CD14-positive monocyte (primary cell): ENCODE measurements at places on chromosomes 13 and 19.

GRCh38 chr13:73519396-73520116 lies 460.8 kb downstream of the KLF5 start:
- DNase-seq, result no peak

GRCh38 chr13:104460554-104460953 lies 1394.3 kb upstream of the SLC10A2 start:
- DNase-seq, result no peak

GRCh38 chr13:75581874-75582640 lies 32.5 kb downstream of the UCHL3 start:
- DNase-seq, result no peak

GRCh38 chr19:53772943-53773342 lies 51.2 kb downstream of the NLRP12 start:
- peak; percentile 57 for DNase-seq

DNA sequence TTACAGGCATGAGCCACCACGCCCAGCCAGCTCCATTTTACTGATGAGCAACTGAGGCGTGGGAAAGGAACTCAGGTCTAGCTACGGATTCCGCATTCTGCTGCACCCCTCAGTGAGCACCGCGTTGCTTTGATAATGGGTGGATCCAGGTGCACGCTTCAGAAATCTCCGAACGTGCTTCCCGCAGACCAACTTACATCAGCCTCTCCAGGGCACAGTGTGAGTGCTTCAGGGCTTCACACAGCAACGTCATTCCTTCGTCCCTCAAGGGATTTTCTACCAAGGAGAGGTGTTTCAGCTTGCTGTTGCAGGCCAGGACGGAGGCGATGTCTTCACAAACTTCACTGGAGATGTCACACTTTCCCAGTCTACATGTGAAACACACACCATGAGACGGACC lies 21.7 kb downstream of the NLRP9 start:
- no peak for DNase-seq

GRCh38 chr19:53892981-53893325 lies 11.0 kb downstream of the PRKCG start:
- no peak for DNase-seq

- no peak for DNase-seq
Measured at GRCh38 chr13:31131470-31131961, 30.2 kb downstream of the HSPH1 start.

- DNase-seq, result no peak
Measured at GRCh38 chr13:48401480-48401879, 11.4 kb downstream of the LPAR6 start.

GRCh38 chr13:40613192-40613818 lies 53.1 kb downstream of the FOXO1 start:
- DNase-seq, result peak; percentile 36

DNA sequence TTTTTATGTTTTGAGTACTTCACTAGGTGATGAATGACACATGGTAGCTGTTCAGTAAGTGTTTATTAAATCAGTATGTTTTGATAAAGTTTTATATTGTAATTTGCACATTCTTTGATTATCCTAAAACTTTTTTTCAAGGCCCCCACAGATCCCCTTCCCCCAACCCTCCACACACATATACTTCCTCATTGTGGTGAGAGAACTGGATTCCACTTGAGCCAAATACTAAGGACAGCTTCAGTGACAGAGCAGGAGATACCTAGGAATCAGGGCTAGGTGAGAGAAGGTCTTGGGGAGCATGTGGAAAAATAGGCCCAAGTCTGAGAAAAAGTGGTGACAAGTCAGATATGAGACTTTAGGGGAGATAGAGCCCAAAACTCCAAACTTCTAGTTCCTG lies 174.6 kb downstream of the TDRD3 start:
- DNase-seq, result no peak

DNA sequence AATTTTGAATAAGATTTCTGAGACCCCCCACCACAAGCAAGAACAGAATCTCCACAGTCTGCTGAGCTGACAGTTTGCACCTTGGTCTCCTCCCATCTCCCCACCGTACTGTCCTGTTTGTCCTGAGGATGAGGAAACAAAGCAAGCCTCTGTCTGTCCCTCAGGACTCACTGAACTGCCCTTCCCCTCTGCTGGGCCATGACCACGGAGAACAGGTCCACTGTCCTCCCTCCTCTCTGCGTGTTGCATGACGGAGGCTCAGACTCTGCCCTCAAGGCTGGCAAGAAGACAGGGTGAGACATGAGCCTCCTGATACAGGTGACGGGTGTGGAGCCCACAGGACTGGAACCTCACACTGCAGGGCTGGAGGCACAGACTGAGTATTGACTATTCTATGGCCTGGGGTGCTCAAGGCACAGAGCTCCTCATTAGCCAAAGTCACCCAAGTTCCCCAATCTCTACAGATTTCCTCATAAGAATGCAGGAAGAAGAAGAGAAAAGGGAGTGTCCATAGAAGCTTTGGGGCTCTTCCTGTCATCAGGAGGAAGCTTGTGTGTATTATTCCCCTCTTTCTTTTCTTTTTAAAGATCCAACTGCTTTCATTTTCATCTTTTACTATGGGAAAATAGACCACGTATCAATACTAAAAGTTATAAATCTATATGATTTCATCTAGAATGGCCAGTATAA lies 22.4 kb upstream of the RGCC start:
- DNase-seq, result no peak

DNA sequence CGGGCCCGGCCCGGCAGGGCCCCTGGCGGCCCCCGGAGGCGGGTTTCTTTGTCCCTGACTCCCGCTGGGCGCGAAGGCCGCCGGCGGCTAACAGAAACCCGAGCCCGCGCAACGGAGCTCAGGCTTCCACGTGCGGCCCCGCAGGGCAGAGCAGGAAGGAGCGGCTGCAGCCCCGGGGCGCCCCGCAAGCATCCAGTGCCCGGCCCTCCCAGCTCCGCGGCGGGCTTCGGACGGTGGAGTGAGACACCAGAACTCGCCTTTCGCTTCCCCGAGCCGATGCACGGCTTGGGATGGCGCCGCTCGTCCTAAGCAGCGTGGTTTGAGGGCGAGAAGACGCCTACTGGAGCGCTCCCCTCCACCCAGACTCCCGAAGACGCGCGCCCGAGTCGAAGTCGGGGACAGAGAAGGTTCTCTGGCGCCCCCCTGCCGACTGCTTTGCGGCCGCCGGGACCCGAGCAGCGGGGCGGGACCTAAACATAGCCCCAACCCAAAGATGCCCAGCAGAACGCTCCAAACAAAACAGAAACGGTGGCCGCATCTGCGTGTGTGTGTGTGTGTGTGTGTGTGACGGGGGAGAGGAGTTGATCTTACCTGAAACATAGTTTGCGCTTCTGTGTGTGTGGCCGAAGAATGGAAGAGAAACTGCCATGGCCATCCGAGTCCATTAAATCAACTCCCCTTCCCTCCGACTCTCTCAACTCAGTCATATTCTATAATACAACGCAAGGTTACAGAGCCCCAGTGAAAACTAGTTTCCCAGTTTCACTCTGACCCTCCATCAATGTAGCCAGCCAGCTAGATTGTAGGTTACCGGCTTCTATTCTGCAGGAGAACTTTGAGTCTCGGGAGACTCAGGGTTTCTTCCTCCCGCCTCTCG lies 629 bp upstream of the FGF9 start:
- DNase-seq, result no peak

GRCh38 chr13:40422588-40423235 lies 243.7 kb downstream of the FOXO1 start:
- no peak for DNase-seq

DNA sequence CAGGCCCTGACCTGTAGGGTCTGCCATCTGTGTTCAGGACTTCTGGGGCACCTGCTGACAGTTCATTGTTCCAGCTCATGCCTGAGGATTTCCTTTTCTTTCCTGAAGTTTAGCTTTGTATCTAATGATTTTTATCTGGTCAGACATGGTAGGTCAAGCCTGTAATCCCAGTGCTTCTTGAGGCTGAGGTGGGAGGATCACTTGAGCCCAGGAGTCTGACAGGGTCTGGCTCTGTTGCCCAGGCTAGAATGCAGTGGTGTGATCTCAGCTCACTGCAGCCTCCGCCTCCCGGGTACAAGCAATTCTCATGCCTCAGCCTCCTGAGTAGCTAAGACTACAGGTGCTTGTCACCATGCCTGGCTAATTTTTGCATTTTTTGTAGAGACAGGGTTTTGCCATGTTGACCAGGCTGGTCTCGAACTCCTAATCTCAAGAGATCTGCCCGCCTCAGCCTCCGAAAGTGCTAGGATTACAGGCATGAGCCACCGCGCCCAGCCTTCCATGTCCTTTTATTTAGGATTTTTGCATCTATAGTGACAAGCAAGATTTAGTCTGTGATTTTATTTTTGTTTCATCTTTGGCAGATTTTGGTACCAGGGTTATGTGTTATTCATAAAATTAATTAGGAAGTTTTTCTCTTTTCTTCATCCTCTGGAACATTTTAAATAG lies 33.2 kb downstream of the CHST8 start:
- DNase-seq, result no peak

- DNase-seq, result no peak
Measured at GRCh38 chr19:19520989-19521388, 5.0 kb downstream of the NDUFA13 start.

DNA sequence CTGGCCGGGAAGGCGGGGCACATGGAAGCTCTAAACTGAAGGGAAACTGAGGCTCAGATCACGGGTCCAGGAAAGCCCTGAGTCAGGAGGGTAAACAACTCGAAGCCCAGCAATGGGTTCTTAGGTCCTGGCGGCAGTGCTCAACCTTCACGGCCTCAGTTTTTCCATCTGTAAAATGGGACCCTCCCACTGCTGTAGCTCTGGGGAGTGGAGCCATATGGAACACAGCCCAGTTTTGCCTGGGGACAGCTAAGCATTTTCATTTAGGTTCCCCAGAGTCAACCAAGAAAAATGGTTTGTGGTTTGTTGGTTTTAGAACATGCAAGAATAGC lies 30.4 kb downstream of the CEBPG start:
- DNase-seq, result no peak

DNA sequence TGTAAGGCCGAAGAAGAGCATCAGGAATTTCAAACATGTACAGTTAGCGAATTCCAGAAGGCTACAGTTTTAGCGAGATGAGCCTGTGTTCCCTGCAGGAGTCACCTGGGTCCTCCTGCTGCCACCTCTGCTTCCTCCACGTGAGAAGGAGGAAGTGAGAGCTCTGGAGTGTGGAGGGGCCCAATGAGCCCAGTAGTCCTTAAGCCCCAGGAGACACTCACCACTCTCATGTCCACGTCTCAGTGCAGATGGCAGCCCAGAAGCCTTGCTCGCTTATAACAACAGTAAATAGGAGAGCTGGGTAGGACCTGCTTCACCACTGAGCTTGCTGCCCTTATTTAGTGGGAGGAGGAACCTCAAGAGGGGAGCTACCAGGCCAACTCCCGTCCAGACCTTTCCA lies 44.3 kb downstream of the SERP2 start:
- DNase-seq, result no peak

DNA sequence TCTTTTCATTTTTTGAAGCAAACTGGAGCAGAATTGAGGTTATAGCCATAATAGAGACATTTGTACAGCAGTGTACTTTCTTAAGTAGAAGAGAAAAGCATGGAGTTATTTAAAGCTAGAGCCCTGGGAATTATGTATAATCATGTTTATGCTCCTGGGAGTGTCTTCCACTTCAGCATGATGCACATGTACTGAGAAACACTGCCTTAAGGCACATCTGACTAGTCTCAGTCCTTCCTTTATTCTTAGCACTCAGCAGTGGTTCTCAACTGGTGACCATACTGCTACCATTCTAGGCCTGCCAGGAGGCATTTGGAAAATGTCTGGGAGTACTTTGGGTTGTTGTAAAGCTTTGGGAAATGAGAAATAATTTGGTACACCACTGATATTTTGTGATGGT lies 45.8 kb downstream of the VWA8 start:
- DNase-seq, result no peak

- DNase-seq, result no peak
Measured at GRCh38 chr13:58318495-58319167, 687.1 kb downstream of the PCDH17 start.

DNA sequence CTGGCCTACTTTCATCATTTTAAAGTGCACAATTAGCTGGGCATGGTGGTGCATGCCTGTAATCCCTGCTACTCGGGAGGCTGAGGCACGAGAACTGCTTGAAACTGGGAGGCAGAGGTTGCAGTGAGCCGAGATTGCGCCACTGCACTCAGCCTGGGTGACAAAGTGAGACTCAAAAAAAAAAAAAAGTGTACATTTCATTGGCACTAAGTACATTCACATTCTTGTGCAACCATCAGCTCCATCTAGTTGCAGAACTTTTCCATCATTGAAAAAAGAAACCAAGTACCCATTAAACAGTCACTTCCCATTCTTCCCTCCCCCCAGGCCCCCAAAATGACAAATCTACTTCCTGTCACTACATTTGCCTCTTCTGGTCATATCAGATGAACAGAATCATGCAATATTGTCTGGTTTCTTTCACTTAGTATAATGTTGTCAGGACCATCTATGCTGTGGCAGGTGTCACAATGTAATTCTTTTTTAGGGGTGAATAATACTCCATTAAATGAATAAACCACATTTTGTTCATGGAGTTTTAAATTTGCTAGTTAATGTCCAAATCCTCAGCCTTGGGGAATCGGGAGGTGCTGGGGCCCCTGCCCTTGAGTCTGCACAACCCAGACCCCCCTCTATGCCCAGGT lies 7.4 kb upstream of the SIGLEC11 start:
- DNase-seq, result peak; percentile 73

GRCh38 chr13:76213423-76213904 lies 577.3 kb downstream of the LMO7 start:
- DNase-seq, result no peak

DNA sequence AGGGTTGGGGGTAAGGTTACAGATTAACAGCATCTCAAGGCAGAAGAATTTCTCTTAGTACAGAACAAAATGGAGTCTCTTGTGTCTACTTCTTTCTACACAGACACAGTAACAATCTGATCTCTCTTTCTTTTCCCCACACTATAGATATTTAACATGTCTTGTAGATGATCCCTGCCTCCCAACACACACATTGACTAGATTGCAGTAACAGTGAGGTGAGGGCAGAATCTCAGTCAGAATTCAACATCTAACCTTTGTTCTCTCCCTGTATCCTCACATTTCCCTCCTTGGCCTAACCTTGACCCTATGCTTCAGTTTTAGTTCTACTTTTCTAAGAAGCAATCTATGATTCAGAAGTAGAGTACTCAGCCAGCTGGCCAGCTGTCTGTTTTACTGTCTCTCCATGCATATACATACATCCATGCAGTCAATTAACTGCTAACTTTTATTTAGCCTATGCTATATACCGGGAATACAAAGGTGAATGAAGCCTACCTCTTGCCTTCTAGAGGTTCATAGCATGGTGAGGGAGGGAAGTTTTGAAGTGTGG lies 18.1 kb downstream of the DNAJC15 start:
- DNase-seq, result no peak

GRCh38 chr13:110757296-110757695 lies 43.8 kb downstream of the ING1 start:
- DNase-seq, result no peak

GRCh38 chr13:21466527-21466926 lies 7.4 kb upstream of the ZDHHC20 start:
- DNase-seq, result no peak
